ENCODE measurements at places on chromosomes 16 and 17. TPM values are rescaled to one million over a fixed set of nuclear protein-coding genes. Genes with fewer than 3 reads are reported as not detected.

Gene DNAAF8
- 0.40 TPM for total RNA-seq

Gene ITGAD
- not detected for total RNA-seq

- DNase-seq = no peak
These were observed 15.4 kb downstream of the NECAB2 start for GRCh38 chr16:83983491-83983890.

DNA sequence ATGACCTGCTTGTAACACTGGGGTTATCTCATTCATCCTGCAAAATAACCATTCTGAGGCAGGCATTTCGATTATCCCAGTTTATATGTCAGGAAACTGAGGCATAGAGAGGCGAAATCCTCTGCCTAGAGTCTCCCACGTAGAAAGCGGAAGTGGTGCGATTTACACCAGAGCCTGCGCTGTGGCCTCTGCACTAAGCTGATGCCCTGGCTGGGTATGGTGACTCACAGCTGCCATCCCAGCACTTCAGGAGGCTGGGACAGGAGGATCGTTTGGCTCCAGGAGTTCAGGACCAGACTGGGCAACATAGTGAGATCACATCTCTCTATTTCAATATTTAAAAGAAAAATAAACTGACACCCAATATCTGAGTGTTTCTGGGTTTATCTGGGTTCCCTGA lies 59.3 kb upstream of the BCO1 start:
- DNase-seq = no peak

GRCh38 chr17:70905796-70906195 lies 736.5 kb downstream of the KCNJ2 start:
- DNase-seq = no peak

Gene KRT27
- total RNA-seq = not detected

Gene VPS35
- total RNA-seq = 71.7 TPM

DNA sequence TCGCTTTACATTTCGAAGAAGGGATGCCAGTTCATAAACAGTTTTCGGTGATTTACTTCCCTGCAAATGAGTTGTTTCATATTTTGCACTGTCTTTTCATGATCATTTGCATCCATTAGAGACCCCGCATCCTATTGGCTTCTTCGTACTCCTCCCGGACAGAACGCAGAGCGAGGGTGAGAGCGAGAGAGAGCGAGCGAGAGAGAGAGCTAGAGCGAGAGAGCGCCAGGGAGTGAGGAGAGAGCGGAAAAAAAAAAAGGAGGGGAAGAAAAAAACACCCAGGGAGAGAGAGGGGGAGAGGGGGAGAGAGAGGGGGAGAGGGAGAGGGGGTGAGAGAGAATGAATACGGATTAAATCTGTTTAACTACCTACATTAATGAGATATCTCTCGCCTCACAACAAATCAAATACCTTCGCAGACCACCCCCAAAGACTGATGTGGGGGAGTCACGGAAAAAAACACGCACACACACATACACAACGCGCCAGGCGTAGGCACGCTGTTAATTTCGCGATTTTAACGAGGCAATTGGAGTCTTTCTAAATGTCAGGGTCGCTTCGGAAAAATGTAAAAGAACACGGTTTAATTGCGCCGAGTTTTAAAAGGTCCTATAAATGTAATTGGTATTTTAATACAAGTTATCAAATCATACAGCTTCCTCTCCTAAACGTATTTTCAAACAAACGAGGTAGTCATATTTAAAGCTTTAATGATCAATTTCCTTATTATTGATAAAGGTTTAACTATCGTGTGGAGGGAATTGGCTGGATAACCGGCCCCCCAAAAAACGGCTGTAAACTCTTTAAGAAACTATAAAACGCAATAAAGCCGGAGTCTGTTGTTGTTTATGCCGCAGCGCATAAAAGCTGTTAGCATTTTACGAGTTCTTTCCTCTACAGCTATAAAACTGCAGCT lies at the start of gene HOXB8:
Gene HOXB8, minus strand, starts transcription at position 246 of the 916 bp plus-strand sequence. CDS start 588 bp downstream, outside the sequence.
- no peak for DNase-seq

DNA sequence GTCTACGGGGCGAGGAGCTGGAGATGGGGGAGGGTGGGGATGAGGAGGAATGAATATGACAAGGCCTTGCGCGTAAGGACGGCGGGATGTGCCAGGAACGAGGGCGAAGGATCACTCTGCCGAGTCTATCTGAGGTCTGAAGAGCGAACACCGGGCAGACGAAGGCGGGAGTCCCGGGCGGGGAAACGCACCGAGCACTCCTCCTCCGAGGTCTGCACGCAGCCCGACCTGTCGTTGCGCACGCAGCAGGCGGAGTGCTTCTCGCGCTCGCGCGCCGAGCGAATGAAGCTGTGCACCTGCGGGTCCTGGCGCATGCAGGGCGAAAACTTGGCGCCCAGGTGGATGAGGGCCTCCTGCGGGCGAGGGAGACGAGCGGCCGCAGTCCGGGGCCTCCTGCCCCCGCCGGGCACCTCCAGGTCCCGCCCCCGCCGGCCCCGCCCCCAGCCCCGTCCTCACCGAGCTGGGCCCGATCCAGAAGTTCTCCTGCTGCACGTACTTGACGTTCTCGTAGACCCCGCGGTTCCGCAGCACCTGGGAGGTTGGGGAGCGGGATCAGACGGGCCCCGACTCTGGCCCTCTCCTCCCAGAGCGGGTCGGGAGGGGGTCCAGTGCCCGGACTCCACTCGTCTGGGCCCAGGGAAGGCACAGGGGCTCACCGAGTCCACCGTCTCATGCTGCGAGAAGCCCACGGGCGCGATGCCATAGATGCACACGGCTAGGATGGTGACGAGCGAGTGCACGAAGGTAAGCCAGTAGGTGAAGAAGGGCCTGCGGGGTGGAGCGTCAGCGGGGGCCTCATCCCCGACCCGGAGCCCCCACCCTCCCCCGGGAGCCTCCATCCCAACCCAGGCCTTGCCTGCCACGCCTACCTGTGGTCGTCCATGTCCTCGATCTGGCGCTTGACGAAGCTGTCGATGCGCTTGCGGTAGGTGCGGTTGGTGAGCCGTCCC lies 7.6 kb downstream of the SNRNP25 start:
- DNase-seq = no peak

GRCh38 chr17:67434061-67434525 lies 57.0 kb downstream of the PITPNC1 start:
- DNase-seq = peak; percentile 57

DNA sequence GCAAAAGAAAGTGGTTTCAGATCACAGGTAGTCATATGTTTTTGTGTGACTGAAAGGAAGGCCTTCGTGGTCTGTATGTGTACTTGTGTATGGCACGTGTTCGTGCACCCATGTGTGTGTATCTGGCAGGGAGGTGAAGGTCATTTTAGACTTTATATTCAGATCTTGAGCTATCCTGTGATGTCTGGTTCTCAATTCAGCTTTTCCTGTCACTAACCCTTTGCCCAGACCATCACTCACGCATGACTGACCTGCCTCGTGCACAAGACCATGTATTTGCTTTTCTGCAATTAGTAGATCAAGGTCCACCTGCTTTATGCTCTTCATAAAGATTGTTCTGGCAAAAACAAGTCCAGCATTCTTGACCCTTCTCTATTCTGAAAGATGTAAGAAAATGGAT lies 139.7 kb upstream of the MAF start:
- DNase-seq = no peak

DNA sequence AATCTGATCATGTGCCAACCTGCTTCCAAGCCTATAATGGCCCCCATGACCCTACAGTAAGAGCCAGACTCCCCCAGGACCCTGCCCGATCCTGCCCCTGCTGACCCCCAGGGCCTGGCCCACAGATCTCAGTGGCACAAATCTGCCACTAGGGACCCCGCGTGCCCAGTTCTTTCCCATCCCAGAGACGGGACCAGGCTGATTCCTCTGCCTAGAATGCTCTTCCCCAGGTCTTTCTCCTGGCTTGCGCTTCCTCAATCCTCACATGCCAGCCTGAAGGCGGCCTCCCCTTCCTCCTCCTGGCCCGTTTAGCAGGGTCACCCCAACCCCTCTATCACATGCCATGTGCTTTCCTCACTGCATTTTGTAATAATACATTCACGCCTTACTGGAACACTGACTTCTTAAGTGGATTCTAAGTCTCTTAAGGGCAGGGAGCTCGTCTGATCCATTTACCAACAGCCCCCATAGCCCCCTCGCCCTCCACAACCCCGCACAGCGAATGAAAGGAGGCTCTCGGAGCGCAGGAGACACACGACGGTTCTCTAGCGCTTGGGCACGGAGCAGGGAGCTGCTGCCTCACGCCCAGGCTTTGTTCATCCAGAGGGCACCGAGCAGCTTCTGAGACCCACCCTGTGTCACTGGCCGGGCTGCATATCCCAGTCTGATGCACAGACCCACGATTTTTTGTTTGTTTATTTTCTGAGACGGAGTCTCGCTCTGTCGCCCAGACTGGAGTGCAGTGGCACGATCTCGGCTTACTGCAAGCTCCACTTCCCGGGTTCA lies 1.2 kb downstream of the TRIM65 start:
- DNase-seq = no peak

GRCh38 chr17:68480885-68481284 lies 23.6 kb upstream of the WIPI1 start:
- no peak for DNase-seq

GRCh38 chr16:6698548-6698947 lies 634.1 kb upstream of the RBFOX1 start:
- no peak for DNase-seq

GRCh38 chr17:13491491-13491890 lies 110.2 kb downstream of the HS3ST3A1 start:
- DNase-seq = no peak

Gene OR3A3
- not detected for total RNA-seq

- DNase-seq = no peak
These were observed 60.8 kb downstream of the TMEM235 start for GRCh38 chr17:78291944-78292910.

DNA sequence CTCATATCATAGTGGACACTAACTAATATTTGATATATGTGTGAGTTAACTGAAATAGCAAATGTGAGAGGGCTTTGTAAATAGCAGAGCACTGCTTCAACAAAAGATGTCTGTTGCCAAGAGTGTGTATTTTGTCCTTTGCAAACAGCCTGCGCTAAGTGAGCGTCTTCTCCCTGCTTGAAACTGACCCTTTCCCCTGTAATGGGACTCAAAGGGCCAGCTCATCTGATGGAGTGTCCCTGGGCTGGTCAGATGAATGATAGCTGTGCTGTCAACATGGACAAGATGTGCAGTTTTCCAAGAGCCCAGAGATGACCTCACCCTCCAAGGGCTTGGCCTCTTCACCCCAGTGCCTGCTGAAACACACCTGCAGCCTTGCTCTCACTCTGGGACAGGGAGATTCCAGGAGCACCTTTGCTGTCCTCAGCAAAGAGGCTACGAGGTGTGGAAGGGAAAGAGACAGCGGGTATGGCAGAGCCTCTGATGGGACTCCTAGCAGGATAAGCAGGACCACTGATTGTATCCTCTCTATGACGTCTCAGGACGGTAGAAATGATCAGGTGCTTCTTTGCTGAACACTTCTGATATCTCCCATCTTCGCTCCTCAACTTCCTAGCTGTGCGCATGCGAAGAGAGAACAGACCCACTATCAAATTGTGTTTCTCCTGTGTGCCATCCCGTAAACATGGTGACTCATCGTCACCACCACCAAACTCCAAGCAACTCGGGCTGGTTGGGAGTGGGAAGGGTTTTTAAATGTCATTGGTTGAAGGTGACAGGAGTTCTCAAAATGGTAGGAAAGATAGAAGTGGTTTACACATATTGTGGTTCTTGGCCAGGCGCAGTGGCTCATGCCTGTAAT lies 35.8 kb upstream of the TBX2 start:
- DNase-seq = no peak

DNA sequence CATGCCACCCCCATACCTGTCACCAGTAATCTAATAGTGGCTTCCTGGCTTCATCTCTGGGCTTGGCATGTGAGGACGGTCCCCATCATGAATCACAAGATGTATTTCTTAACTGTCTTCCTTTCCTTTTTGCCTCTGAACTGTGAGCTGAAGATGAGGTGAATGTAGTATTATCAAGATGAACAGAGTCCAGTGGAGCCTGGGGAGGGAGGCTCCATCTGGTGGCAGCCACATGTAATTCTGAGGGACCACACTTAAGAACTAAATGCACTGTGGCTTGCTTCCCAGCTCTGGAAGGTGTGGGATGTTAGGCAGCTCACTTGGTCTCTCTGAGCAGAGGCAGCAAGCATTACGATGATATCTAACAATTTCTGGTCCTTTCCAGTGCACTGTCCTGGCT lies 354.9 kb upstream of the ASIC2 start:
- no peak for DNase-seq

Gene SLC47A1
- total RNA-seq = not detected

Gene FOXL1
- total RNA-seq = not detected

- peak; percentile 50 for DNase-seq
These were observed 2.6 kb downstream of the SHBG start for GRCh38 chr17:7632492-7632894.

Gene NQO1
- total RNA-seq = 22.4 TPM

Gene TBC1D3I
- total RNA-seq = 0.96 TPM

GRCh38 chr17:9676084-9676483 lies 30.8 kb downstream of the USP43 start:
- no peak for DNase-seq

DNA sequence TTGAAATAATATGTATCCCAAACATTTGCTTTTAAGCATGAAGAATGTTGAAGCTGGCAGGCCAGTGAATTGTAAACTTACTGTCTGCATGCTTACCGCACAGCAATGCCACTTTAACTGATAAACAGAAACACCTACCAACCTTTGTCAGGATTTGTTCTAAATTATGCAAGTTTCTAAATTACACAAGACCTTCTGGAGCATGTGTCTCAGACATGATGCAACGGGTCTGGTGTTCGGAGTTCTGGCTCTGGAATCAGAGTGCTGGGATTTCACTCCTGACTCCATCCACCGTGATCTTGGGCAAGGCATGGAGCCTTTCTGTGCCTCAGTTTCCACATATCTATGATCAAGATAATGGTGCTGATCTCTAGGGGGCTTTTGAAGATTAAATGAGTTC lies 111.2 kb downstream of the CCT6B start:
- no peak for DNase-seq

GRCh38 chr17:39555368-39555767 lies 52.4 kb downstream of the NEUROD2 start:
- DNase-seq = no peak

GRCh38 chr16:3022684-3023414 lies 893 bp downstream of the HCFC1R1 start:
- no peak for DNase-seq

GRCh38 chr16:79171504-79171903 lies 429.0 kb downstream of the MAF start:
- DNase-seq = no peak

- no peak for DNase-seq
These were observed 40.8 kb downstream of the MRTFB start for GRCh38 chr16:14111713-14112538.

GRCh38 chr17:19343256-19343630 lies 19.3 kb downstream of the B9D1 start:
- no peak for DNase-seq

Gene KRT24
- total RNA-seq = not detected

Gene TM4SF5
- not detected for total RNA-seq

Data from activated CD4-positive, alpha-beta T cell treated with anti-CD3 and anti-CD28 coated beads, Interleukin-2, amount 10 ng/mL, durations not matched to agents 7 days and 5 days (primary cell).